ENCODE measurements at places on chromosomes 11 and 22. TPM values are rescaled to one million over a fixed set of nuclear protein-coding genes. Genes with fewer than 3 reads are reported as not detected.
A peak's percentile ranks its signal among the peaks of the same experiment; 100 is the strongest.

DNA sequence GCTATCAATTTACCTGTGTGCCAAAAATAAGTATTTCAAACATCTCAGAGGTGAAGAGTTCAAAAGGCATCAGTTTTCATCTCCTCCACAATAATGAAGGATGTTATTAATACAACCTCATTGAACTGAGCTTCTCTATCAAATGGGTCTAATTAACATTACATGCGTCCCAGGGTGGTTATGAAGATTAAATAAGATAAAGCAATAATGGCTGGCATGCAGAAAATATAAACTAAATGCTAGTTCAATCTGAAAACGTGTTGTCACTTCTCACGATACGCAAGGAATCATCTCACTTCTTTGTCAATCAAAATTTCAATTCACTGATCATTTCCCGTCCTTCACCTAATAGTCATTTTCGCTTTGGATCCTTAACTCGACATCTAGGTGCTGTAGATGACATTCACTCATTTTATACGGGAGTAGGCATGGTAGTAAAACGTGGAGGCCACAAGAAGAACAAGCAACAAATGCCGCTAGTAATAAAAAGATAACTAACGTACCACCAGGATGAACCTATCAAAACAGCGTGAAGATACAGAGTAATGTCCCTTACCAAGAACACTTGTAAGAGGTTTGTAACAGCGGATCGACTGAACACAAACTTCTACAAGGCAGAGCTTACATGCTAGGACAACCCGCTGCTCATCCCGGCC is 918 bp downstream of the CHORDC1 start:
- no peaks in the 10 kb centered on the region for H3K27me3 ChIP-seq
- DNase-seq, result no peak
- H3K36me3 ChIP-seq, result no peaks in the 10 kb centered on the region
- H3K4me3 ChIP-seq, result peak overlapping the region; percentile 68

GRCh38 chr22:46857885-46858143 is 95.4 kb downstream of the TBC1D22A start:
- H3K4me1 ChIP-seq, result no peaks in the 10 kb centered on the region
- H3K4me3 ChIP-seq, result no peak overlapping the region
- H3K27ac ChIP-seq, result no peak overlapping the region
- H3K27me3 ChIP-seq, result no peaks in the 10 kb centered on the region

SH3BP1 gene
- 60.7 TPM for total RNA-seq

DBX1 gene
- total RNA-seq, result not detected

MS4A15 gene
- total RNA-seq, result not detected

All from transverse colon (tissue), 4 donors.